Stimulated activated CD4-positive, alpha-beta T cell treated with anti-CD3 and anti-CD28 coated beads, Interleukin-1b, Interleukin-23, amount 100 ng/mL, for 4 hours (primary cell): ENCODE measurements at places on chromosomes 16 and 17.
A peak's percentile ranks its signal among the peaks of the same experiment; 100 is the strongest.

GRCh38 chr17:72587773-72588511 is 467.1 kb downstream of the SOX9 start:
- no peak for DNase-seq

DNA sequence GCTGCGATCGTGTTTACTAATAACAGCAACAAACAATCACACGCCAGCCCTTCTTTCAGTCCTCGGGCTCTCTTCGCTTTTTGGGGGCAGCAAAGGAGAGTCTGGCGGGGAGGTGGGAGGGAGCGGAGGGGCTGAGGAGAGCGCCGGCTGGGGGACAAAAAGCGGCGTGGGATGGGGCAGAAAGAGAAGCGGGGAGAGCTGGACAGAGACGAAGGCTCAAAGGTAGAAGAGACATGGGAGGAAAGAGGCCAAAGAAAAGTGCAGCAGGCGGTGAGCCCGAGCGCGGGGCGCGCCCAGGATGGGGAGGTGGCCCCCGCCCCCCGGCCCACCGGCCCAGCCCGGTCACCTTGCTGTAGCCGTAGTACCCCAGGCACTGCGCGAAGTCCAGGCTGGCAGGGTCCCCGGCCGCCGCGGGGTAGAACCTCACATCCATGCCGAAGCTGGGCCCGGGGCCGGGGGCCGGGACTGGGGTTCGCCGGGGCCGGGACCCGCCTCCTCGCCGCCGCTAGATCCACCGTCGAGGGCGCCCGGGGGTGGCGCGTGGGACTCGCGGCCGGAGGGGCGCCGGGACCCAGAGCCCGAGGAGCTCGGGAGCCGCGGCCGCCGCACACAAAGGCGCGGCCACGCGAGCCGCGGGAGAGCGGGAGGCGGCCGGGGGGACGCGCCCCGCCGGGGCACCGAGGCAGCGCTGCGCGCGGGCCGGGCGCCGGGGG is 496 bp downstream of the TOX3 start:
- no peak for DNase-seq

GRCh38 chr17:1091190-1091534 is 88.6 kb downstream of the ABR start:
- no peak for DNase-seq

GRCh38 chr17:292531-293382 is 59.9 kb downstream of the RPH3AL start:
- no peak for DNase-seq

- peak; percentile 10 for DNase-seq
These were observed 431 bp downstream of the SLFN11 start for GRCh38 chr17:35372846-35373533.

- DNase-seq: peak; percentile 57
These were observed 14.7 kb downstream of the RARA start for GRCh38 chr17:40323391-40324381.

- DNase-seq: no peak
These were observed 137.7 kb upstream of the CRHR1 start for GRCh38 chr17:45646288-45646988.

DNA sequence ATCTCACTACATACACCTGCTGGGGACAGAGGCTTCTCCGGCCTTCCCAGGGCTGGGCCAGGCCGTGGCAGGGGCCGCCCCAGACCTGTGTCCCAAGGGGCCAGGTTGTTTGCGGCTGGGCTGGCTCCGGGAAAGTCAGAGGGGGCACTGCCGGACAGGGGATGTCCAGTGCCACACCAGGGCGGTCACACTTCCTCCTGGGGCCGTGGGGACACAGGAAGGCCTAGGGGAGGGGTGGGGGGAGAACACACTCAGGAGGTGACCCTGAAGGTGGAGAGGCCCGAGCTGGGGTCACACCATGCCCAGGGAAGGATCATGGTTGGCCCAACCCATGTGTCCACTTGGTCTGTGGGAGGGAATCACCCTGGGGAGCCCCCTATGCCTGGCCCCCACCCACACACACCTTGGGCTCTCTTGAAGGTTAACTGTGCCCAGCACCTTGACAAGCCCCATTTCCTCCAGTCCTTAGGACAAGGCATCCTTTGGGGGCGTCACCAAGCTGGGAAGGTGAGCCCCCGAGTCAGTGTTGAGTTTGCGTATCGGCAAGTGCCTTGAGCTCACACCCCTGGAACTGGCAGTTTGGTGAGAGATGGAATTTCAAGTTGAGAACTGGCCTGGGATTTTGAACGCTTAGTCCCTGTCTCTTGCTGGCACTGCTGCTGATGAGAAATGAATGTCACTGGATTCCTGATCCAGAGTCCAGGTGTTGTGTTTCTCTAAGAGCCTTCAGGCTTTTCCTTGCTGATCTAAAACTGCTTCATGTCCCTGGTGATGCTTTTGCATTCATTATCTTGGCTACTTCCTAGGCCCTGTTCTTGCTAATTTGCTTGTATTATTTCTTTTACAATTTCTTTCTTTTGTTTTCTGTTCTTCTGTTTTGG is 7.7 kb upstream of the ACTG1 start:
- no peak for DNase-seq

DNA sequence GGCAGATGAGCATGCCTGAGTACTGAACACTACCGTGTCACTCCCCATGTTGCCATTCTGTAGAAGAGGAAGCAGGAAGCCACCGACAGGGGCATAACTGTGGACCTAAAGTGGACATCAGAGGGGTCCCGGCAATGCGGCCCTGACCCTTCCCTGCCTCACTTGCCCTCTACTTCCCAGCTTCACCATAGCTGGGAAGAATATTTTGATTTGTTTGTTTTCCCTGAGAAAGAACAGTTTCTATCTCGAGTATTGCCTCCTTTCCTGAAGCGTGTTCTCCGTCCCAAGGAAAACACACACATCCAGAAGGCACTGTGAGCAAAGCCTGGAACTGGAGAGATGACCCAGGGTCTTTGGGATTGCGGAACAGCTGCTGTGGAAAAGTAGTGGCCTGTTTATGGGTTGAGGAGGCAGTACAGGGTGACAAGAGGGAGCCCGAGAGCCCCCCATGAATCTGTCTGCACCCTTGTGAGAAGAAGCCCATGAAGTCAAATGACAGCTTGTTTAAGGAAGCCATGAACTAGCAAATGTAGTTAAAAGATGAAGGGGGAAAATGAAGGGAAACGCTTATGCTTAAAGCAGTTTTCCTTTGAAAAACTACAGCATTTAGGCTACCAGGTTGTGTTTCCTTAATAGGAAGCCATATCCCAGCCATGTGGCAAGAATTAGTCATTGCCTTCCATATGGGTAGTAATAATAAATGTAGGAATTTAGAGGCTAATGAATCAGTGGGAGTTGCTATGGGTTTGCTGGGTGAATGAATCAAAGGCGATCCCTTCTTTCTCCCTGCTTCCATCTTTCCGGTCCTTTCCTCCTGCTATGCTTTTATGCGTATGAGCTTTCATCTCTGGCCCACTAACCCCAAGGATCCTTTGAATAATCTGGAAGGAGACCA is 90.0 kb upstream of the TBX2 start:
- DNase-seq: no peak

DNA sequence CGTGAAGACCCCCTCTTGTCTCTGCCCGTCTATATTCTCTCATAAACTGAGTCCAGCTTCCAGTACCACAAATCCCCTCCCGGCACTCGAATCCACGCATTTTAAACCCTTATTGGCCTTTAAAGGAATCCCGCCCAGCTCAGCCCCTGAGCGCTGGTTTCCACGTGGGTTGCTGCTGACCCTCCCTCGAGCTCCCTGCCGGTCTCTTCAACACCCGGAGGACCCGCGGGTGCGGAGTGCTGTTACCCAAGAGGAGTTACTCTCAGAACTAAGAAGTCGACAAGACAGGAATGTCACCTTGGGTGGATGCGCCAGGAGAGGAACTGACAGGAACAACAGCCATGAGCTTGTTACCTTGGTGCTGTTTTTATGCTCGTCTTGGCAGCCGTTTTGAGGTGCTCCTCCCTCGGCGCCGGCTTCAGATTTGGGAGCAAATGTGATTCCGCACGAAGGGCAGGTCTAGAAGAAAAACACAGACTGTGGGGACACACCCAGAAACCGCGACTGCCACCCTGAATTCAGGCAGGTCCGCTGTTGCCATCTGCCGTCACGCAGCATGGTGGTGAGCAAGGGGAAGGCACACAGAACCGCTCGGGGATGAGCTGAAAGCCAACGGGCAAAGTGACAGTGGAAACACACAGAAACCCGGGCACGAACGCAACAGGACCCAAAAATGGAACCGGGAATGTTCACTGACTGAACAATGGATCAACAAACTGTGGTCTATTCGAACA is 112.7 kb upstream of the CREBBP start:
- no peak for DNase-seq

DNA sequence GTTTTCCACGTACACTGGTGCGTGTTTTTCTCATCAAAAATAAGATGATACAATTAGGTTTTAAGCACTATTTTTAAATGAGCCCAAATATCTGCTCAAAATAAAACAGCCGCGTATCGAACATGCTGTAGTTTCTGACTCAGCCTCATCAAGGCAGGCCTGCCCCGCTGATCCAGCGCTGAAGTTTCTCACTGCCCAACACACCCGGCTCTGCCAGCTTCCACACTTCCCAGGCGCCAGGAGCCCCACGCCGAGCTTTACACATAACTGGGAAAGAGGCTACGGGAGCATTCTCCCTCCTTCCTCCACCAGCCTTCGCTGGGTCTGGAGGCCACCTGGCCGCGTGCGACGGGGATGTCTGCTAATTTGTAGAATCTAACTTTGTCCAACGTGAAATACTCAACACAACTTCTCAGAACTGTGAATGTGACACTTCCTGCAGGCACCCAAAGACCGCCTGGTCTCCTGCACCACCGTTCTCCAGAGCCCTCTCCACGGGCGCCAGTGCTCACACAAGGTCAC is 42.1 kb downstream of the MAP1LC3B start:
- DNase-seq: no peak

DNA sequence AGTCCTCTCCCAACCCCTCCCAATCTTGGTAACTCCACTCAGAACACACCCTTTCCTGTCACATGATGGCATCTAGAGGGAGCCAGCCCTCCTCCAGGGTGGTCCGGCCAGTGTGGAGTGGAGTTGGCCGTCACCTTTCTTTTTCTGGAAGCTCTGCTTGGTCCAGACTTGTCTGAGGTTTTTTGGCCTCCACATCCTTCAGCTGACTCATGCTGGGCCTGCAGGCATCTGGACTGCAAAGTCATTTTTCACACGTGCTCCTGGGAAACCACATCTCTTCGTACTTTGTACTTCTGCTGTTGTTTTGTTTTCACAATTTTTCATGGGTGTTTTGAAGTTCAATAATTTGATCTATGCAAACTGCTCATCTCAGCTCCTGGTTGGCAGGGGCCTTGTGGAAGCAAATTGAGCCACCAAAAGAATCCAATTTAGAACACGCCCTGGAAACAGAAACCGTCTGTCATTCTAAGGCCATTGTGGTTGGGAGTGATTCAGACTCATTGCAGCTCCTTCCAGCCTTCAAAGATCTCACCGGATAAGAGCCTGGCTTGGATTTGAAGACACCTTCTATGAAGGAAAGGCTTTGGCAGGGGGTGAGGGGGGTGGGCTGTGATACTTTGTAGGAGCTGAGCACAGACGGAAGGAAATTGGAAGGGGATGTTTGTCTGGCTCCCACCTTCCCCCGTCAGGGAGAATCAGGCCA is 42.4 kb upstream of the NF1 start:
- no peak for DNase-seq

- no peak for DNase-seq
These were observed 1.1 kb downstream of the SPECC1 start for GRCh38 chr17:20010099-20010863.

GRCh38 chr17:43822570-43823190 is 10.3 kb downstream of the MPP3 start:
- no peak for DNase-seq

DNA sequence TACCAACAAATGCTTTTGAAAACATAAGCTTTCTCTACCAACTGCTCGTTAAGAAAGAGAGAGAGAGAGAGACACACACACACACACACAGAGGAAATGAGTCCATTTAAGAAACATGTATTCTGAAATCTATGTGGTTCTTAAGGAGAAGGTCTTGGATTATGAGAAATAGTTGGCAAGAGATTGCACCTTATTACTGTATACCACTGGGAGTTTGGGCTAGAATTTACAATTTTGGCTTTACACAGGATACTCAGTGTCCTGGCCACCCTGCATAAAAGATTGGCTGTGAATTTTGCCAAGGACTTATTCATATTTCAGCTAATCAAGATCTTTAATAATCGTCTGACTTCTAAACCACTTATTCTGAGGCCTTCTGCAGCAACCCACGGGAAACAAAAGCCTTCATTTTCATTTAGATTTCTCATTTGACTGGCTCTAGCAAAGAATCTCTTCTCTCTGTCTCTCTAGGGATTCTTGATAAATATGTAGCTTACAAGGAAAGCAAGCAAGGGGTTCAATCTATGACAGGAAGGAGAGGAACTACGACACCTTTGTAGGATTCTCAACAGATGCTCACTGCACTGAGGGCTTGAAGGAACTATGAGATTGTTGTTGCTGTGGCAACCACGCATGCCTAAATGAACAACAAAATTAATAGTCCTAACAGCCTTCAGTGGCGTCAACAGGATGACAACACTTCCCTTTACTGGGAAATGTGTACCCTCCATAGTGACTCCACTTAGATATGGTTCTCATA is 75.3 kb upstream of the GNAO1 start:
- no peak for DNase-seq

DNA sequence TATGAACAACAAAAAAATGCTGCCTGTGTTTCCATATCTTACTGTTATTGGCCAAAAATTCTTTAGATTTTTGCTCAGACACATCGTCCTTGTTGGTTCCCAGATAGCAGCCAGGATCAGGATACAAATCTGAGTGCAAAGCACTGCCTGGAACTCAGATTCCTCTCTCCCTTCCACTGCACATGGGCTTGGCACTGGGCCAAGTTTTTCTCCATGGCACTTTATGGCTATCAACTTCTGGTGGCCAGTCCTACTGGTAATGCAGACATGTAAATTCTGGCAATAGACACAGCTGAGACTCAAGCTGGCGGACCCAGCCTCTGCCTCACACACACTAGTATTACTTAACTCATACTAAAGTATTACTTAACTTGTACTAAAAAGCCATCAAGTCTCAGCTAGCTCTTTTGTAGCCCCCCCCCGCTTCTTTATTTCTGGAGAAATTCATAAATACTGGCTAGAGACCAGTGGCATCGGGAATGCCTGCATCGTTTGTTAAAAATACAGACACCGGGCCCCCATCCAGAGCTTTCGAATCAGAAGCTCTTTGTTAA is 181.2 kb upstream of the COX10 start:
- DNase-seq: no peak

GRCh38 chr16:85527767-85528297 is 85.3 kb upstream of the GSE1 start:
- no peak for DNase-seq

DNA sequence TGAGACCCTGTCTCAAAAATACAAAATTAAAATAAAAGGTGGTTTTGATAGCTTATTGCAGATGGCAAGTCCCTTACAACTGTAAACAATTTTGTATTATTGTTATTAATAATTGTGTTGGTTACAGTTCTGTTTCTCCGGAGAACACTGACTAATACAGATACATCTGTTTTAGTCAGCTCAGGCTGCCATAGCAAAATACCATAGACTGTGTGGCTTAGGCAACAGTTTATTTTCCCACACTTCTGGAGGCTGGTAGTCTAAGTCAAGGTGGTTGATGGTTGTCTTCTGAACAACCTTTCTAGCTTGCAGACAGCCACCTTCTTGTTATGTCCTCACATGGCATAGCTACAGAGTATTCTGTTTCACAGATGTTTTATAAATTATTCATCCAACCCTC is 14.2 kb upstream of the IL21R start:
- no peak for DNase-seq
